ENCODE measurements at places on chromosomes 4 and X.

GRCh38 chr4:188550296-188550695 is 411.1 kb downstream of the TRIML1 start:
- DNase-seq = no peak

DNA sequence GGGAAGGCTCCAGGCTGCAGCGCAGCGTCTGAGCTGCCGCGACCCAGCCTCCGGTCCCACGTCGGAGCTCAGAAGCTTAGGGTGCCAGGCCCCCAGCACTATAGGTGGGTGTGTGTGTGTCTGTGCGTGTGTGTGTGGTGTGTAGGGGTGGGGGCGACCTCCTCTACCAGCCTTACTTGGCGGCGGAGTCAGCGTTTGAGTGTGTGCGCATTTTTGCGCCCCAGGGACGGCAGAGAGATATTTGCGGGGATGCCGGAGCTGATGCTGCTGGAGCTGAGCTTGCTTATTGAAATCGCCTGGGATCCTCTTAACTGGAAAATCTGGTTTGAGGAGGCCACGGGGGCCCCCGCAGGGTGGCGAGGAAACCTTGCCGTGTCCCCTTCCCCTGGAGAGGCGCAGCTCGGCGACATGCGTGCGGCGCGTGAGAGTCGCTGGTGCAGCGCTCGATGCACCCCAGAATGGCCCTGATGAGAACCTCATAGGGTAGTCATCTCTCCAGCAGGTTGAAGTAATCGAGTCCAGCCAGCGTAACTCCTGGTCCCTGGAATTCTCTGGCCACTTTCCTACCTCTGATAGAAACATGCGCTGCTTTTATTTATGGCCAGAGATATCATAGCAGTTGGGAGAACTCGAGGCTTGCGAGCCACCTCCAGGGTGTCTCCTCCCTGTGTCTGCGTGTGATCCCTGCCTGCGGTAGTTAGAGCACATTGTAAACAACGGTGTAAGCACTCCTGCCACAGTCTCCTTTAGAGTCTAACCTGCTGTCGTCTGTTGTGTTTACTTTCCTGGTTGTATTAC is 2.7 kb downstream of the ADGRL3 start:
- DNase-seq = no peak

DNA sequence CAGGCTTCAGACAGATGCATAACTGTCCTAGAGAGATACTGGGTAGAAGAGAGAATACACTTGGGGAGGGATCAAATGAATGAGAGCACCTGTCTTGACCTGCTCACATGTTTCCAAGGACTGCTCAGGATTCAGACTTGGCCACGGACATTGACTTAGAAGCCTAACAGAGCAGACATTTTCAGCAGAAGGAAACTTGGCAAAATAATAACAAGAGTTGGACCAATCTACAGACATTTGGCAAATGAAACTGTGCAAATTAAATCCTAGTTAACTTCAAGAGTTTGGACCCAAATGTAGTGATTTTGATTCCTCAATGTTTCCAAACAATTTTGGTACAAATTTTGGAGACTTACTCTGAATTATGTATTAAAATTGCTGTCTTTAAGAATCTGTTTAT is 223.9 kb downstream of the CAMK2D start:
- DNase-seq = no peak

DNA sequence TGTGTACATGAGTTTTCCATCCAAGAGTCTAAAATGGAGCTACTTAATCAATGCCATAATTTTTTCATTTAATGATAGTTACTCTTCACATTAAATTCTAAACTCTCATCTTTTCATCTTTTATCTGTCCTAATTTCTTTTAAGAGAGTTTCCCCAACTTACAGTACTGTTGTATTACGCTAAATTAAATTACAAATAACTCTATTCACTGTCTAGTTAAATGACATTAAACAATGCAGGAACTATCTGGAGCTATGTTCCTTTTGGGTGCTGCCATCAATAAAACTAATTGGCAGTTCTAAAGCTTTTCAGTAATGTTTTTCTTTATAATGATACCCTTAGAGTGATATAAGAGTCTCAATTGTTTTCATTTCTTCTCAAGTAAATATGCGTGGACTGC is 227.6 kb downstream of the ANKRD50 start:
- DNase-seq = no peak
